ENCODE measurements at places on chromosomes 1 and 21. TPM values are rescaled to one million over a fixed set of nuclear protein-coding genes. Genes with fewer than 3 reads are reported as not detected.

- no peak for DNase-seq
Observed at GRCh38 chr1:48033495-48034045, 36.4 kb upstream of the TRABD2B start.

GRCh38 chr1:109750920-109751319, 10.1 kb upstream of the GSTM3 start:
- no peak for DNase-seq

GRCh38 chr1:12346483-12347151, 116.8 kb downstream of the VPS13D start:
- no peak for DNase-seq

DNA sequence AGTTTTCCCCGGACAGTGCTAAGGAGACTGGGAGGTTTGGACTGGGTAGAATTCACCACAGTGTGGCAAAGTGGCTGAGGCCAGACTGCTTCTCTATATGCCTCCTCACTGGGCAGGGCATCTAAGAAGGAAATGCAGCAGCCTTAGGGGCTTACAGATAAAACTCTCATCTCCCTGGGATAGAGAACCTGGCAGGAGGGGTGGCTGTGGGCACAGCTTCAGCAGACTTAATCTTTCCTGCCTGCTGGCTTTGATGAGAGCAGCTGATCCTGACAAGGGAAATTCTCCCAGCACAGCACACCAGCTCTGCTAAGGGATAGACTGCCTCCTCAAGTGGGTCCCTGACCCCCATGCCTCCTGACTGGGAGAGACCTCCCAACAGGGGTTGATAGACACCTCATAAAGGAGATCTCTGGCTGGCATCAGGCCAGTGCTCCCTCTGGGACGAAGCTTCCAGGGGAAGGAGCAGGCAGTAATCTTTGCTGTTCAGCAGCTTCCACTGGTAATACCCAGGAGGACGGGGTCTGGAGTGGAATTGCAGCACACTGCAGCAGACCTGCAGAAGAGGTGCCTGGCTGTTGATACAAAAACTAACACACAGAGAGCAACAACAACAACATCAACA, 25.2 kb downstream of the KIFAP3 start:
- DNase-seq = no peak

- no peak for DNase-seq
Observed at GRCh38 chr21:19261731-19262376, 858.3 kb upstream of the TMPRSS15 start.

GRCh38 chr1:96782856-96783255, 61.3 kb downstream of the PTBP2 start:
- DNase-seq = peak; percentile 15

- DNase-seq = no peak
Observed at GRCh38 chr1:168007691-168008090, 70.8 kb upstream of the MPC2 start.

DNA sequence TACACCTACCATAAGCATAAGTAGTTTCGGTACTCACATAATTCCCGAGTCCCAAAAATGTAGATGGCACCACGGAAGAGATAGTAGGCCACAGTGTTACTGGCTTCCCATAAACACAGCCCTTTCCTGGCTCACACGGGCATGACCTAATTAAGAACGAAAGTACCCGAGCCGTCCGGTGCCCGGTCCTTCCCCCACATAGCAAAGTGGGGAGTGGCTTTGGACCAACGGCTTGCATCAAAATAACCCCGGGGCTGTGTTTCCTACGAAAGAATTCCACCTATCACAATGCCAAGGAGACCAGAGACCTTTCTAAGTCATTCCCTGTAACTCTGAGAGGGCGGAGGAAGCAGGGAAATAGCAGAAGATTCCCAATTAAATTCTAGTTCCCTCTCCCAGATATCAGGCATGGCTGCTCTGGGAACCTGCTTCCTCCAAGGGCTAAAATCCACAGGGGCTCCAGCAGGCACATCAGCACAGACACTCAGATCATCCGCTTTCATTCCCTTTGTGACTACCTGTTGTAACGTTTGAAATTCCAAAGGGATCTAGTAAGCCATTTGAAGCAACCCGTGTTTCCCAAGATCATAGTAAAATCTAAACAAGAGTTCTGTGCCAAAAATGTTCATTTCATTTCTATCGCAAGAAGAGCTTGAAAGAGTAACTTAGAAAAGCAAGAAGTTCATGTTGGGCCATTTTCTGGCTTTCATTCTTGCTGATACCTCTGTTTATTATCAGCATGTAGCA, at the start of gene TMPRSS3:
TMPRSS3 (minus strand) TSS at position 148 of the 747 bp plus-strand sequence. CDS start 635 bp downstream, outside the sequence.
- peak; percentile 9 for DNase-seq

DNA sequence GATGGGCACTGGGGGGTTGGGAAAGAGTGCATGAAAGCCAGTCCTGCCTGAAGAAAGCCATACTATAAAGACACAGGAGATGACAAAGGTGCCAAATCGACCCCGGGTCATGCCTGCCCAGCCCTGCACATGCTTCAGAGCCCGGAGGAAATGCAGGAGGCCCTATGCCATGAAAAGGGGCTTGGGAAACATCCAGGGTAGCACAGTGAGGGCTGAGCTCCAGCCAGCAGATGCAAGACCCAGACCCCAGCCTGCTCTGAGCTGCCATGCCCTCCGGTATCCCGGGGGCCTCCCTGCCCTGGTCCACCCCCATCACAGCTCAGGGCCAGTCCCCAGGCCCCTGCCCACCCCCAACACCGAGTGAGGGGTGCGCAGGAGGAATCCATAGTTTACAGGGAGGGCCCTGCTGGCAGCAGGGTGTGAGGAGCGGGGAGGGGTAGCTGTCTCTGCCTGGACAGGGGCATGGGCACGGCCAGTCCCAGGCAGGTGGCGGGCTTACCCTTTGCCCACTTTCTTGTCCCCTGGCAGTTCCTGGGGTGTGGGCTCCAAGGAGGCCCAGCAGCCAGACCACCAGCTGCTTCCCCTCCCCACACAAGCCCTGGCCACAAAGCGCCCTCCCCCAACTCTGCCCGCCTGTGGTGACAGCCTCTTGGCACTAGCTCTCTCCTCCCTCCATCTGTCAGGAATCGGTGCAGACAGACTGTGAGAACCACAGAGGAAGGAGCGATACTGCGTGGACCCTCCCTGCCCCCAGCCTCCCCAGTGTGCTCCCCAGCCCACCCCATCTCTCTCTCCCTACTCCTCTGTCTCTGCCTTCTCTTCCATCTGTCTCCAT, 16.8 kb downstream of the LRP8 start:
- DNase-seq = no peak

DNA sequence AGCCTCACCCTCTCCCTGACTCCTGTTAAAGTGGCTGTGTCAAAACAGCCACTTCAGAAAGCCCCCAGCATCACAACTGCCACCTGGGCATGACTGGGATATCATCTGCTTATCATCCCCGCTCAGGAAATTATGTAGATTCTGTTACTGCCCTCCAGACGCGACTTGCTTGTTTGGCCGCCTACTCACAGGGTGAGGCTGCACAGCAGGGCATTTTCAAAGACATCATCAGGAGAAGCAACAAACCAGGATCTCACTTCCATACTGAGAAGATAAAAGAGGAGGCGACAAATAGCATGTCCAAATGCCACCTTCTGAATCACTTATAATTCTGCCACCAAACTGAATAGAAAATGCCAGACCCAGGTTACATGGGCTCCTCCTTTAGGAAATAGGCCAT, 94.8 kb downstream of the MIS18A start:
- no peak for DNase-seq

DNA sequence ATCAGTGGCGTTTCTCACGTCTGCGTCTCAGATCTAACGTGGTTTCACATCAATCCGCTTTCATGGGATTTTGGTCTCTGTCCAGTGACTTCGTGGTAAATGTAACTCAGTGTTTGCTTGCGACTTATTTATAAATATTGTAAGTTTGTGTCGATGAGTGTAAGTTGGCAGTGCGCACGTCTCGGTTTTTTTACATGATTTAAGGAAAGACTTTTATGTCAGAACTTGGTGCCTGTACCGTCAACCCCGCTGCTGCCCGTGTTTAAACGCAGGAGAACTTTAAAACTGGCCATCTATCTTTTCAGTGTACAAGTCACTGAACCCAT, 1.5 kb downstream of the B3GALT6 start:
- DNase-seq = no peak

DNA sequence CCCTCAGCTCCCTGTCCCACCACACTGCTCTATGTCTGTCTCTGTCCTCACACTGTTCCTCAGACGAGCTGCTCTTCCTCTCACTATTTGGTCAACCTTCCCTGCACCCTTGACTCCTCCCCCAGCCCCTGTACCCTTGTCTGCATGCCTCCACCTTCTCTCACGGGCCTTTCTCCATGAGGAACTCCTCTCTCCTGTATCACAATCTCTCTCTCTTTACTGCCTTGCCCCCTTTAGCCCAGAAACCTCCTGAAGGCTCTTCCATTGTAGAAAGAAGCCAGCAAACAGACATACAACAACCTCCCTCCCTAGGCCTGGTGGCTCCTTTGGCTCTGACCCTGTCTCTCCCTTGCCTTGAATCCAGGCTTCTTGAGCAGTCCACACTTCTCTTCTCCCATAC, 251.6 kb upstream of the CSF3R start:
- no peak for DNase-seq

DNA sequence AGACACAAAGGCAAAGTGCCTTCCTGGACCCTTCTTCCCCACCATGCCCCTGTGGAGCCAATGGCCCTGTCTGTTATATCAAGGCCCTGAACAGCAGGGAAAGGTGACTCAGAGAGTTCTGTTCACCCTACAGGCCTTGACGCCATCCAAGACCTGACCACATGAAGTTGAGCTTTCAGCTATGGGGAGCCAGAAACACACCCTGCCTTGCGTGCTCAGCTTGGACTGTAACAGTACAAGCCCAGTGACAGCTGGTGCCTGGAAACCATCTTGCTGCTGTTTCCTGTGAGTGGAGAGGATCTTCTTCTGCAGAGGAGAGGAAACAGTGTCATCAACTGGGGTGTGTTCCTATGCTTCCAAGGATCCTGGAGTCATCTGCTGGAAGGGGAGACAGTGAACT, 165.0 kb upstream of the IRF2BP2 start:
- no peak for DNase-seq

DNA sequence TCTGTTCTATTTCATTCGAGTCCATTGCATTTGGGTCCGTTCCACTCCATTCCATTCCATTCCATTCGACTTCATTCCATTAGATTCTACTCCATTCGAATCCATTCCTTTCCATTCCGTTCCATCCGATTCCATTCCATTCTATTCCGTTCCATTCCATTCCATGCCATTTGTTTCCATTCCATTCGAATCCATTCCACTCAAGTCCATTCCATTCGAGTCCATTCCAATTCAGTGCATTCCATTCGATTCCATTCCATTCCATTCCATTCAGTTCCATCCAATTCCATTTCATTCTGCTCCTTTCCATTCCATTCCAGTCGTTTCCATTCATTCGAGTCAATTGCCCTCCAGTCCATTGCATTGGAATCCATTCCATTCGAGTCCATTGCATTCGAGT, 2603.7 kb upstream of the TPTE start:
- no peak for DNase-seq

DNA sequence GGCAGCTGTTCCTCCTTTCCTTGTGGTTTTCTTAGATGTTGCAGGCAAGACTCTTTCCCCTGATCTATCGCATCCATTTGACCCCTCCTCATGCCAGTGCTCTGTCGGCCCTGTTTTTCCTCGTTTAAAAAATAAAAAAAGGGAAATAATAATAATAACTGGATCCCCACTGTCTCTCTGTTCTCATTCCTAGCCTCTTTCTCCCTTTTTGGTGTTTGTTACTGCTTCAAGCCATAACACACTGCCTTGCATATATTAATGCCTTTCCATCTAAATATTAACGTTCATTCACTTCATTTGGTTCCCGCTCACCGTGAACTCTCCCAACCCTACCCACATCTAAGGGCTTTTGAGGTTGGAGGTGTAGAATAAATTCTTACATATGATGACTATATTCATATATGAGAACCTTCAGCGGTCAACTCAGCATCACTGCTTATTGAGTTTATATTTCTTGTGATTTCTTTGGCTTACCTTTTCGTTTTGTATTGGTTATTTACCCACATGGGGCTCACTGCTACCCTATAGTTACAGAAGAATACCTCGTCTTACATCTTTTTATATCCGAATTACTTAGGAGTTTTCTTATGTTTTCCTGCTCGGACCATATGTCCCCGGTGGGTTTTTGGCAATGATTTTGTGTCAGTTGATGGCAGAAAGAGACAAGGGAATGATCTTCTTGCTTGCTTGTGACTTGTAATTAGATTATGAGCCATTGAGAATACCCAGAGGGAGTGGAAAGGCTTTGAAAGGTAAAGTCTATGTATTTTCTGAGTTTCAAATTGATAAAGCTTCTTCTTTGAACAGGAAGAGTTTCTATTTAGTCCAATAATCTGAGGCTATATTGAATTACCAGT, 805 bp downstream of the ATG4C start:
- no peak for DNase-seq

- DNase-seq = peak; percentile 71
Observed at GRCh38 chr1:2231532-2232254, 3.6 kb downstream of the SKI start.

DNA sequence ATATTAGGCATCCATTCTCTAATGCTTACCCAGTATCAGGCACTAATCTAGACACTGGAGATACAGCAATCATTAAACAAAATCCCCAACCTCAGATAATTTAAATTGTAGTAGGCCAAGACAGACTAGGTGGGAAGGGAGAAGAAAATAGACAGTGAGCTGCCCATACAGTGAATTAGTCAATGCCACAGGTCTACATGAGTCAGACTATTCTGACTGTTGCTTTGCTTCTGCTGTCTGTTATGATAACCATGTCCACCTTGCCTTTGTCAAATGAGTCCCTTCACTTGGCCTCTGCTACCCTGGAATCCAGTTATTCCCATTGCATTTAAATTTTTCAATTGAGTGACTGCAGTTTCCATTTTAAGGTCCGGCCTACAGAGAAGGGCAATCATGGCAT, 59.5 kb downstream of the PIK3R3 start:
- DNase-seq = peak; percentile 49

GRCh38 chr1:24888971-24889676, 41.0 kb downstream of the RUNX3 start:
- DNase-seq = peak; percentile 9

- no peak for DNase-seq
Observed at GRCh38 chr1:158020259-158020885, 26.9 kb downstream of the KIRREL1 start.

DNA sequence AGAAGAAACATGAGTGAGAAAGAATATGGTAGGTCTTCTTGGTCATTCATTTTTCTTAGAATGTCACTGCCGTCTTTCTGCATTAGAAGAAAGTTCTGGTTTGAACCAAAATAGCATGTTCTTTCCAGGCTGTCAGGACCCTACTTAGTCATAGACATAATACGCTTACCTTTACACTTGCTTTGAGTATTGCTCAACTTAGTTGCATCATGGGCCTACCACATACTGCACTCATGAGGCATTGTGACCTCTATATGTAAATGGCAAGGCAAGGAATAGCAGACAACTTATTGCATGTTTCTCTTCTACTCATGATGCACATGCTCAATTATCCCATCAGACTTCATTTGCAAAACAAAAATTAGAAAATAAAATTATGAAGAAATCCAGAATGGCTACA, 415.0 kb downstream of the HLX start:
- DNase-seq = peak; percentile 70

Gene FOXD3
- total RNA-seq = not detected

Gene RBM11
- 0.25 TPM for total RNA-seq

Gene CACNA1S
- not detected for total RNA-seq

Gene SLC30A10
- not detected for total RNA-seq

Gene LCE1F
- 0.42 TPM for total RNA-seq

Gene PLPPR4
- total RNA-seq = not detected

Gene NR1I3
- total RNA-seq = not detected

Gene FMO4
- total RNA-seq = 2.7 TPM

Gene ODF2L
- 31.1 TPM for total RNA-seq

Gene RGSL1
- not detected for total RNA-seq

Gene CR1L
- total RNA-seq = not detected

Gene GPR52
- total RNA-seq = 0.37 TPM

Gene TTC13
- total RNA-seq = 10.4 TPM

Gene MIXL1
- not detected for total RNA-seq

Gene FLG
- total RNA-seq = 0.34 TPM
